ENCODE measurements at places on chromosomes 16 and 17. TPM values are rescaled to one million over a fixed set of nuclear protein-coding genes. Genes with fewer than 3 reads are reported as not detected.
A peak's percentile ranks its signal among the peaks of the same experiment; 100 is the strongest.

Gene CBX8
- total RNA-seq, result 14.2 TPM

Gene TP53TG3C
- not detected for total RNA-seq

DNA sequence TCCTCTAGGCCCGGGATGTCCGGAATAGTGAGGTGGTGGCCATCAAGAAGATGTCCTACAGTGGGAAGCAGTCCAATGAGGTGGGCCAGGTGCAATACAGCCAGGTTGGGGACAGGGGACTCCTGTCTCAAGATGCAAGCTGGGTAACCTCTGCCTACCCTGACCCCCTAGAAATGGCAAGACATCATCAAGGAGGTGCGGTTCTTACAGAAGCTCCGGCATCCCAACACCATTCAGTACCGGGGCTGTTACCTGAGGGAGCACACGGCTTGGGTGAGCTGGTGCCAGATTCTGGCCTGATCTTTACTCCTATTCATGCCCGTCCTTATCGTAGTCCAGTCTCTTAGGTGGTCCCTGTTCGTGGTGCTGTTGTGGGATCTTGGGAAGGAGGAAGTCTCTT lies 4.4 kb downstream of the TAOK2 start:
- H3K4me1 ChIP-seq, result peaks cover 19% of the 10 kb centered on the region
- no peaks in the 10 kb centered on the region for H3K27me3 ChIP-seq
- H3K27ac ChIP-seq, result no peak overlapping the region
- peaks cover 35% of the 10 kb centered on the region for H3K36me3 ChIP-seq
- no peak overlapping the region for H3K4me3 ChIP-seq

Gene CDH3
- 70.3 TPM for total RNA-seq

- H3K27me3 ChIP-seq, result no peaks in the 10 kb centered on the region
- H3K4me3 ChIP-seq, result no peak overlapping the region
- DNase-seq, result no peak
Measured at GRCh38 chr17:62121025-62121730, 56.1 kb upstream of the MED13 start.

- H3K27me3 ChIP-seq, result no peaks in the 10 kb centered on the region
- no peak overlapping the region for H3K4me3 ChIP-seq
- no peaks in the 10 kb centered on the region for H3K4me1 ChIP-seq
- no peak overlapping the region for H3K27ac ChIP-seq
Measured at GRCh38 chr17:50330151-50330775, 15.7 kb upstream of the XYLT2 start.

- no peak overlapping the region for H3K4me3 ChIP-seq
- H3K36me3 ChIP-seq, result no peaks in the 10 kb centered on the region
- H3K27me3 ChIP-seq, result no peaks in the 10 kb centered on the region
Measured at GRCh38 chr16:88835383-88835782, 21.4 kb downstream of the GALNS start.

DNA sequence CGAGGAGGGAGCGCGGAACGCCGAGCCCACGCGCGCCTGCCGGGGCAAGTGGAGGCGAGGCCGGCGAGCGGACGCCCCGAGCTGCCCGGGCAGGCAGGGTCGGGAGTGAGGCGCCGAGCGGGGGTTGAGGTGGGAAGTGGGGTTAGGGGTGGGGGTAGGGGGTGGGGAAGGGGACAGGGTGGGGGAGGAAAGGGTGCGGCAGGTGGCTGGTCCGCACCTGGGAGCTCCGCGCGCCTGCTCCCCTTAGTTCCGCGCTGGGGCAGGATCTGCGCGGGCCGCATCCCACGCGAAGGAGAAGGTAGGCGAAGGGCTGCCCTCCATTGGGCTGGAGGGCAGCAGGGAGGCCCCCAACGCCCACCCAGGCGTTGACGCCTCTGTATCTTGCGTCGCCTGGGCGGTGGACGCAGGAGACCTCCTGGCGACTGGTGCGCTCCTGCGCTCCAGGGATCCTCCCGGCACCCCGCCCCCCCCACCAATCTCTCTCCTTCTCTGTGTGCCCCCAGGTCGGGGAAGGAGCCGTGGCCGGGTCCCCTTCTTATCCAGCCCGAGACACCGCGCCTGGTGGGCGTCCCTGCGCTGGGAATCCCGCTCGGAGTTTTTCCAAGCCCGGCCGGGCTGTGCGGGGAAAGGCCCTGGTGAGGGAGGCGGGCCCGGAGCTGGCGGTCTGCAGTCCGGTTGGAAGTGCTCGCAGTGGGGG lies 51.3 kb upstream of the AMZ2 start:
- peaks cover 18% of the 10 kb centered on the region for H3K27me3 ChIP-seq

DNA sequence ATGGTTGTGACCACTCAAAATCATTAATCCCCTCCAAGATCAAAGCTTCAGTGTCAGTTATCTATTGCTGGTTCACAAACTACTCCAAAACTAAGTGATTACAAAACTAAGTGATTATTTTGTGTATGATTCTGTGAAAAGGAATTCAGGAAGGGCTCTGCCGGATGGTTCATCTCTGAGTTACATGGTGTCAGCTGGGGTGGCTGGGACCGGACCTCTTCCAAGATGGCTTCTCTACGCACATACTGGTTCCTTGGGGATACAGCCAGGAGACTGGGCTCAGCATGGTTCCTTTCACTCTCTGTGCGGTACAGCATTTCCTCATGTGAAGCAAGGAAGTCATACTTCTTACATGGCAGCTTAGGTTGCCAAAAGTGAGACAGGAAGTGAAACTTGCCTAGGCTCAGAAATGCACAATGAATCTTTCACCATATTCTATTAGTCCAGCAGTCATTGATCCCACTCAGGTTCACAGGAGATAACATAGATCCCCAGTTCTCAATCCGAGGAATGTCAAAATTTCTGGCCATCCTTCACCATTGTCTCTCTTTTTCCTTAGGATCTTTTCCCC lies 97.9 kb upstream of the IRX6 start:
- H3K4me3 ChIP-seq, result no peak overlapping the region
- H3K27ac ChIP-seq, result no peak overlapping the region
- no peak for DNase-seq

DNA sequence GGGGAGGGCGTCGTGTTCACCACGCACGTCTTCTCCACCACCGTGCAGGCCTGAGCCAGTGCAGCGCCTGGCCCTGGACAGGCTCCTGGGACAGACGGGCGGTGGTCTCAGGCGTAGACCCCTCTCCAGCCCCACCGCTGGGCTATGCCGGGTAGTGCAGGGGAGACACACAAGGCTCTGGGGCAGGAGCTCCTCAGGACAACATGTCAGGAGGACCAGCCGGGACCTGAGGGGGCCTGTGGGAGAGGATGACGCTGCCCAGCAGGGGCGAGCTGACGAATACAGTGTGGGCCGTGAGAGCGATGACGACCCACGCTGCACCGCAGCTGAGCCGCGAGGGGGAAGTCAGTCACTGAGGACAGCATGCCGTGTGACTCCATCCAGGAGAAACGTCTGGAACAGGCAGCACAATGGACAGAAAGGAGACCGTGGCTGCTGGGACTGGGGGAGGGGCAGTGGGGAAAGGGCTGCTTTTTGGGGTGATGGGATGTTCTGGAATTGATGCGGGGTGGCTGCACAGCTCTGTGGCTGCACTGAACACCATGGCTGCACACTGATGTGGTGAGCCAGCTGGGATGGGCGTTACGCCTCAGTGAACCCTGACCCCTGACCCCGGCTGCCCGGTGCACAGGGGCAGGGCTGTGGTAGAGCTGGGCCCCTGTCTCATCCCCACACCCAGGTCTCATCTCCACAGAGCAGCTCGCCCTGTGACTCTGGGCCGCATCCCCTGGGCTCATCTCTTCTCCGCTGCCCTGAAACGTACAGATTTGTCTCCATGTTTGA lies 20.2 kb downstream of the DNASE1 start:
- no peaks in the 10 kb centered on the region for H3K4me1 ChIP-seq
- H3K36me3 ChIP-seq, result peaks cover 10% of the 10 kb centered on the region
- DNase-seq, result no peak
- H3K27me3 ChIP-seq, result no peaks in the 10 kb centered on the region

DNA sequence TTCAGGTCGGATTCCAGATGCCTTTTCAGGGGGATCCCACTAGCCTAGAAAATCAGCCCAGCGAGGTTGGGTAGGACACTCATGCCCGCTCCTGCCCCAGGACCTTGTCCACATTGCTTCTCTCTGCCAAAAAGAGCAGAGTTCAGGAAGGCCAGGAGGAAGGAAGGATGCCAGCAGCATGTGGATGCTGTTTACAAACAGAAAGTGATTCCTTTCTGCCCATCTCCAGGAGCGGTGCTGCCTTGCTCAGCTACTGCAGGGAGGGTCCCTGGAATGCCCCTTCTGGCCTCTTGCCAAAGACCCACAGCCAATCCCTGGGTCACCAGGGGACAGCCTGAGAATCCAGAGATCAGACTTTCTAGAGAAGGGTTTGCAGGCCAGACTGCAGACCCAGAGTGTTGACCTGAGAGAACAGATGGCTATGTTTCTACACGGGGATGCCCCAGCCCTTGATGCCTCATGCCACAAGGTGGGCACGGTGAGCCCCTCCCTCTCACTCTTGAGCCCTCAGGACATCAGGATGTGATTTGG lies 32.3 kb upstream of the EMP2 start:
- H3K4me1 ChIP-seq, result peaks cover 25% of the 10 kb centered on the region
- H3K27ac ChIP-seq, result no peak overlapping the region
- no peak overlapping the region for H3K4me3 ChIP-seq
- no peak for DNase-seq
- H3K36me3 ChIP-seq, result no peaks in the 10 kb centered on the region

- DNase-seq, result no peak
- no peaks in the 10 kb centered on the region for H3K36me3 ChIP-seq
- H3K27ac ChIP-seq, result no peak overlapping the region
Measured at GRCh38 chr17:70239391-70239826, 70.1 kb downstream of the KCNJ2 start.

GRCh38 chr17:75447951-75448856 lies 8.2 kb upstream of the TMEM94 start:
- H3K36me3 ChIP-seq, result no peaks in the 10 kb centered on the region
- no peaks in the 10 kb centered on the region for H3K4me1 ChIP-seq
- H3K27me3 ChIP-seq, result no peaks in the 10 kb centered on the region
- no peak overlapping the region for H3K27ac ChIP-seq
- H3K4me3 ChIP-seq, result no peak overlapping the region
- no peak for DNase-seq

DNA sequence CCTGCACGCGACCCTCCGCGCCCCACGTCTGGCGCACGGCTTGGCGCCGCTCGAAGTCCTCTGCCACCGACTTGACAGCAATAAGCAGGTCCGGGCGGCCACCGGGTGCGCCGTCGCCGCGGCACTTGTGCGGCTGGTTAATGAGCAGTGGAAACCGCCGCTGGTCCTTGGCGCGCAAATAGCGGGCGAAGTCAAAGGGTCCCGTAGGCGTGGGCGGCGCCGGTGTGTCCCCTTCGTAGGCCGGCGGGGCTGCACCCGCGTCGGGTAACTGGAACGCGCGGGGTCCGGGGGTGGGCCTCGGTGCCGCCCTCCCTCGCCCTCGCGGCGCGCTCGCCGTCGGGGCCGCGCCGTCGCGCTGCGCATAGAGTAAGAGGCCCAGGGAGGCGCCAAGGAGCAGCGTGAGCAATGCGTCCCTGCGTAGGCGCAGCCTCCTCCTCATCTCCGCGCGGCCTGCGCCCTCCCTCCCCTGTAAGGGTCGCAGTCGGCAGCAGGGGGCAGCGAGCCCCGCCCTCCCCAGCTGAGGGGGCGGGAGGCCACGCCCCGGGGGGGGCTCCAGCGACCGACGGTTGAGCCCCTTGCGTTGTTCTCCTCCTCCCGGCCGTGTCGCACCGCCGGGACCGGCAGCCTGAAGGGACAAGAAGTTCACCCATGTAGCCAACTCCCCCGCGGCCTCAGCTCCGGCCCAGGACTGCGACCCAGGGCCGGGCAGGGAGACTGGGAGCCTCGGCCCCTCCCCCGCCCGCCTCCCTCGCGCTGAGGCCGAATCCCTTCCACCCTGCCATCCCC lies 558 bp downstream of the B3GNT9 start:
- no peaks in the 10 kb centered on the region for H3K36me3 ChIP-seq
- H3K4me3 ChIP-seq, result peak overlapping the region; percentile 57
- no peak overlapping the region for H3K27ac ChIP-seq
- H3K27me3 ChIP-seq, result no peaks in the 10 kb centered on the region

DNA sequence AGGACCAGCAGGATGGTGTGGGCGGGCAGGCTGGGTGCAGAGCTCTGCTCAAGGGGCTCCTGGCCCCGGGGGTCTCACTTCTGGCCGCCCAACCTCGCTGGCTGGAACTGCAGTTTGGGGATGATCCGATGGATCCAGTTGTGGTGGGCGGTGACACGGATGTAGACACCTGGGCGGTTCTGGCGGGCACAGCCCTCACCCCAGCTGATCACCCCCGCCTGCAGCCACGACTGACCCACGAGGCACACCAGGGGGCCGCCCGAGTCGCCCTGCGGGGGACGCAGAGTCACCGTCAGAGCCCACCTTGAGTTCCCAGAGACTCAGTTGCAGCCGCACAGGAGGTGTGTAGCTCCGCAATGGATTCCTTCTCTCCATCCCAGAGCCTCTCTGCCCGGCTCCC lies 7.5 kb downstream of the PRSS27 start:
- H3K36me3 ChIP-seq, result no peaks in the 10 kb centered on the region
- H3K4me1 ChIP-seq, result no peaks in the 10 kb centered on the region
- no peak for DNase-seq
- H3K4me3 ChIP-seq, result no peak overlapping the region
- no peaks in the 10 kb centered on the region for H3K27me3 ChIP-seq
- no peak overlapping the region for H3K27ac ChIP-seq

DNA sequence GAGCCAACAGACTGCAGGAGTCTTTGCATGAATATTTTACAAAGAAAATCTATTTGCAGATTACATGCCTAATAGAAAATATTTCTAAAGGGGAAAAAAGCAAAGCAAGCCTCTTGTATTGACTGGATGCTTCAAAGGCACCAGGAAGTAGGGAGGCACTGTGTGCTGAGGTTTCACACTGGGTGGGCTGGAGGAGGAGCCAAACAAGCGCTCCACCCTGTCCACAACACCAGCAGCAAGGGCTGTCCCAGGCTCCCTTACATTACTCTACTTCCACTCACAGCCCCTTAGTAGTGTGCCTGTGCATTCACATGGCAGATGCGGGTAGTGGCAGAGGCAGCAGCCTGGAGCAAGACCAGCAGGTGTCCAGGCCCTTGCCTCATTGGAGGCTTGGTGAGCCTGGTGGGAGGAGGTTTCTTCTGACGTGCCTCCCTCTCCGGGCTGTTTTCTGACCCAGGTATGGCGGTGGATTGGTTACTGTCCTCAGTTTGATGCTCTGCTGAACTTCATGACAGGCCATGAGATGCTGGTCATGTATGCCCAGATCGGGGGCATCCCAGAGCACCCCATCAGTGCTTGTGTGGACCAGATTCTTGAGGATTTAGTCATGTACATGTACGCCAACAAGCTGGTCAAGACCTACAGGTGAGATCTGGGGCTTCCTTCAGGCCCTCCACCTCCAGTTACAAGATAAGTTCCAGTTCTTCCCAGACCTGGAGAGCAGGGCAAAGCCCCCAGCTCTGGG lies 7.0 kb upstream of the CCNF start:
- peaks cover 16% of the 10 kb centered on the region for H3K4me1 ChIP-seq
- H3K36me3 ChIP-seq, result no peaks in the 10 kb centered on the region
- no peak overlapping the region for H3K4me3 ChIP-seq

GRCh38 chr16:54031107-54031760 lies 255.4 kb downstream of the IRX3 start:
- DNase-seq, result peak; percentile 71
- H3K27ac ChIP-seq, result peak overlapping the region; percentile 74
- H3K4me3 ChIP-seq, result 0 out of 2 replicates have a peak overlapping the region, but pooled peaks have one; percentile 13
- H3K4me1 ChIP-seq, result peaks cover 73% of the 10 kb centered on the region
- peaks cover 17% of the 10 kb centered on the region for H3K36me3 ChIP-seq
- H3K27me3 ChIP-seq, result no peaks in the 10 kb centered on the region

Gene CACNG1
- total RNA-seq, result not detected

Measured in PC-9 (cell line).